ENCODE measurements at places on chromosomes 1 and 21. TPM values are rescaled to one million over a fixed set of nuclear protein-coding genes. Genes with fewer than 3 reads are reported as not detected.

- peak; percentile 91 for DNase-seq
These were observed 476 bp downstream of the BATF3 start for GRCh38 chr1:212699104-212699624.

DNA sequence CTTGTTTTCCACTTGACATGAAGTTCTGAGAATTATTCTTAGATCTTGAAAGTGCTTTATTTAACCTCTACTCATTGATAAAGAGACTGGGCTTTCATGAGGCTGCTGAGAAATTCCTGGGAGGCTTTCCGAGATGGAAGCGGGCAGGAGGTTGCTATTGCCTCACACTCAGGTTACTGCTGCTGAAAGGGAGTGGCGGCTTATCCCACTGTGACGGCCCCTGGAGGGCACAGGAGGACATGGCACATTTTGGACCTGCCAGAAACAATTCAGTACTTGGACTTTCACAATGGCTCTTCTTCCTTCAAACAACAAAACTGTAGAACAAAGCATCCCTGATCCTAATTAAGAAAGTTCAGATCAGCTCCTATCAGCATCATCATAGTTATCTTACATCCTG, 16.2 kb upstream of the MARK1 start:
- DNase-seq = peak; percentile 35

Gene NES
- 231 TPM for total RNA-seq

- DNase-seq = peak; percentile 96
These were observed 83.6 kb upstream of the SLC25A33 start for GRCh38 chr1:9455487-9456234.

Gene CFAP141
- total RNA-seq = not detected

Gene CTTNBP2NL
- 15.3 TPM for total RNA-seq

Gene PLA2G4A
- 1.1 TPM for total RNA-seq

GRCh38 chr1:226457307-226457712, 49.4 kb upstream of the PARP1 start:
- peak; percentile 77 for DNase-seq

GRCh38 chr21:33230545-33231324, 997 bp downstream of the IFNAR2 start:
- DNase-seq = peak; percentile 89

- no peak for DNase-seq
These were observed 22.9 kb upstream of the PLEKHO1 start for GRCh38 chr1:150126811-150127210.
